NCI-H187 treated with DMSO at 0.1 percent for 48 hours (cell line): ENCODE measurements at places on chromosomes 4 and X.

- DNase-seq = no peak
These were observed 8.0 kb upstream of the MSL3 start for GRCh38 chrX:11750046-11750445.

GRCh38 chr4:1670279-1670678 is 13.8 kb downstream of the FAM53A start:
- DNase-seq = no peak

- no peak for DNase-seq
These were observed 58.2 kb downstream of the WDR17 start for GRCh38 chr4:176123710-176124407.

DNA sequence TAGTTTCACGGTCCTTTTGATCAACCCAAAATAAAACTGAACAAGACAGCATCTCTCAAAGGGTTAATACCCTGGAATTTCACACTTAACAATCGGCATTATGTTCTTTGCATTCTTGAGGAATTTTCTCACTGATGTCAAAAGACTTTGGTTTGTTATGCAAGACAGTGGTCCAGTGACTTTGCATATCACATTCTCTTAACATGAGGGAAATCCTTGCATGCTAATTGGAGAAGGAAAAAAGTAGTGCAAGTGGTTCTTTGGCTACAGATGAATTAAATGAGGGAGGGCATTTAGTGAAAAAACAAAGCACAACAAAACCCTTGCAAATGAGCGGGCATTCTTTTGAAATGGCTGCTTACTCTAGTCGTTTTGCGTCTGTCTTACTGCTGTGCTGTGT is 105.1 kb upstream of the LIMCH1 start:
- no peak for DNase-seq

DNA sequence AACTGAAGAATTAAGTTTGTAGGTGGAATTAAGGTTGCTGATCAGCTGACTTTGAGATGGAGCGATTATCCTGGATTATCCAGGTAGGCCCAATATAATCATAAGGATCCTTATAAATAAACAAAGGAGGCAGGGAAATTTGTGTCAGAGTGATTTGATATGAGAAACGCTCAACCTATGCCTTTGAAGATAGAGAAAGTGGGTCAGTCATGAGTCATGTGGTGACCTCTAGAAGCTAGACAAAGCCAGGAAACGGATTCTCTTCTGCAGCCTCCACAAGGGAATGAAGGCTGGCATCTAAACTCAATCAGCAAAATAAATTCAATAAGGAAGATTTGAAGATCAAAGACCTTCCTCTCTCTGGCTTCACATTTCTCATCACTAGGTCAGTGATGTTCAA is 41.5 kb upstream of the SMIM10 start:
- DNase-seq = no peak

DNA sequence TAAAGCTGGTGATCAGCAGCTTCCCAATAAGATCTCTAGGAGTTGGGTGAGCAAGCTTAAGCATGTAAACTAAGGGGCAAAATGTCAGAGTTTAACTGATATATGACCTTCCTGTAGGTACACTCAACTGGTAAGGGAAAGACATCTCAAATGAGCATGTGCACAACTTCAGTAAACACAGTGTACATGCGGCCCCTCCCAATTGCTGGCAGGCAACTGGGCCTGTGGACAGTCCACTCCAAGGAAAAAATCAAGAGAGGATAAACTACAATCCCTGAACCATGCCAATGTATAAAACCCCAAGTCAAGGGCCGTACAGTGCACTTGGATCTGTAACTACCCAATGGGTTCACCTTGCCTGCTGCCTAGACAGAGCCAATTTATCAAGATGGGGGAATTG is 4.9 kb upstream of the NAA11 start:
- DNase-seq = no peak

DNA sequence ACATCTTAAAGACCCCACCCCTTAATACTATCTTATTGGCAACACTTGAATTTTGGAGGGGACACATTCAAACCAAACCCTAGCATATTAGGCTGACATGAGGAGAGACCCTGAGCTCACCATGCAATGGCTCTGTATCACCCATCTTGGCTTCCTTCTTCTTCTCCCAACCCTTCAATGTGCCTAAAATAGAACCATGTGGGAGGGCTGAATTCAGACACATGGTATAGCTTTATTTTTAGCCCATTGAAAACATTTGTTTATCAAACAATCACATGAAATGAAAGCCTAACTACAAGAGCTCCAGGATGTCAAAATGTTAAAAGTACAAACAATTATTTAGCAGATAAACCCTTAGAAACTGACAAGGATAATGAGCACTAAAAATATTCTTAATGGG is 81.6 kb downstream of the RASL11B start:
- no peak for DNase-seq

GRCh38 chrX:36898301-36898700 is 109.9 kb upstream of the FAM47C start:
- DNase-seq = no peak

DNA sequence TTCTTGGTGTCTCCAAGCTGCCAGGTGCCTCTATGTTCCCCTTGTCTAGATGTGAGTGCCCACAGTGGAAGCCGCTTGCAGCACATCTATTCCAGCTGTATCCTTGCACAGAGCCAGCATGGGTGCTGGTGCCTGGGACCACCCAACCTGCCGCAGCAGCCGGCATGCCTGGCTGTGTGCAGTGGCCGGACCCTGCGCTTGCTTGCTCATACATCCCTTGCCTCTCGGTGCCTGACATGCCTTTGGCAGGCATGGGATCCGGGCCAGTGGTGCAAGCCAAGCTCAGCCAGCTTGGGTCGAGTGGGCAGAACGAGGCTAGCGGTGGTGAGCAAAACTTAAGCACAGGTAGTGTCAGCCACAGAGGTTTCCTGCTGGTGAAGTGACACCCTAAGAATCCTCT is 355.1 kb downstream of the TLL1 start:
- DNase-seq = no peak

DNA sequence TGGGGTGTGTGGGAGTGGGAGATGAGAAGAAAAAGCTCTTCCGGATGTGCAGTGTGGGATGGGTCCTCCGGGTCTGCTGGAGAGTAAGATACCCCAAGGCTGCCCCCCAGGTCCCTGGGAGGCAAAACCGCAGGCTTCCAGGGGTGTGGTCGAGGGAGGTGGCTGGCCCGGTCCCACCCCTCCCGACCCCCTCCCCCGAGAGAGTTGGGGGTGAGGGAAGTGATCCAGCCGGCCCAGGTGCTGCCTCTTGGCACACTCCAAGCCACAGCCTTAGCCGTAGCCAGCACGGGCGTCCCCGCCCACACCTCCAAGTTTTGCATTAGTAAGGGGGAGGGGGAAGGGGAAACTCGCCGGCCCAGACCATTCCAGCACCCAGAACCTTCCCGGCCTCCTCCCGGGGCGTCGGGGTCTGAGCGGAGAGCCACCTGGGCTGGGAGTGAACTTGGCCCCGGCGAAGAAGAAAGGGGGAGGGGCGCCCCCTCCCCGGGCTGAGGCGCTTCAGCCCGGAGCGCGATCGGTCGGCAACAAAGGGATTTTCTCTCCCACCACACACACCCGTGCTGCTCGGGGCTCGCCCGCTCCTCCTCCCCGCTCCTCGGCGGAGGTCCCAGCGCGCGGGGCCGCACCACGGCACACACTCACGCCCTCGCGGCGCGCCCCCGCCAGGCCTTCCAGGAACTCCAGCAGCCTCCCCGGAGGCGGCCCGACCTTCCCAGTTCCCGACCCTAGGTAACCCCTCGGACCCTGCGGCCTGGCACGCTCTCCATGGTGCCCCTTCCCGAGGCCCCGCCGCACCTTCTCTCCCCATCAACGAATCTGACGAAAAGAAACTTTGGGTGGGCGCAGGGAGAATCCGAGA is 14.4 kb downstream of the BCOR start:
- no peak for DNase-seq

GRCh38 chr4:8904041-8904501 is 32.4 kb upstream of the HMX1 start:
- no peak for DNase-seq

DNA sequence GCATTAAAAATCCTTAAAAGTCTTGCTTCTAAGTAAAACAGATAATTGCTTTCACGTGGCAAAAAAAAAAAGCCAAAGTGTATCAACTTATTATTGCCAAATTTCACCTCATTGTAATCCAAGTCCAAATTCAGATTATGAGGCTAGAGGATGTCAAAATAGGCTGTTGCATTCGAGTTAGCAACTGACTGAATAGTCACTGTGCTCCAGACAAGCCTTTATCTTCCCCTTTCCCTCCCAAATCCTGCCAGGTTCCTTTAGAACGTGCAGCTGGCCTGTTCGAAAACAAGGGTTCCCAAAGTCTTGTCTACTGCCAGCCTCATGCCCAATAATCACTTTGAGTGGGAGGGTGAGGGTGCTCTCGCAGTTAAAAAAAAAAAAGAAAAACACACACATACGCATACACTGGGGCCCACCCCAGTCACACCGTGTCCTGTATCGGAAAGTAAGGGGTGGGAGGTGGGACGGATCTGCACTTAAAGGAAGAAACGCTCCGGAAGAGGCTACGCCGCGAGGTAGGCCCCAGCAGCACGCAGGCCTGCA is 603 bp downstream of the MAD2L1 start:
- DNase-seq = no peak

DNA sequence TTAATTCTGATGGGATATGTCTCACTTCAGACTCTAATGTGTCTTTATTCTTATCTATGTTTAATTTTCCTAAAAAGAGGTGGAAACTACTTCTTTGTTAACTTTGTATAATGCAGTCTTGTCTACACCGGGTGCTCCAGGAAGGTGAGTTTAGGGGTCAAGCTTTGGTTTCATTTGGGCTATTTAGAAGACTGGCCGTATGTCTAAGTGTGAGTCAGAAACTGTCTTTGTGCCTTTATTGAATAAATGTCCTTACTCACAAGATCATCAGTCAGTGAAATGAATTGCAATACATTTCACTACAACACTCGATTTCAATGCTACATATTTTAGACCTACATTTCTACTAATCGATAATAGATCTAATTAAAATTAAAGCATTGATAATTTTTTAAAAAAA is 56.2 kb downstream of the PROM1 start:
- DNase-seq = no peak

GRCh38 chr4:116561768-116562167 is 523.6 kb downstream of the TRAM1L1 start:
- DNase-seq = peak; percentile 36

- no peak for DNase-seq
These were observed 39.1 kb downstream of the ZNF674 start for GRCh38 chrX:46506076-46506475.

DNA sequence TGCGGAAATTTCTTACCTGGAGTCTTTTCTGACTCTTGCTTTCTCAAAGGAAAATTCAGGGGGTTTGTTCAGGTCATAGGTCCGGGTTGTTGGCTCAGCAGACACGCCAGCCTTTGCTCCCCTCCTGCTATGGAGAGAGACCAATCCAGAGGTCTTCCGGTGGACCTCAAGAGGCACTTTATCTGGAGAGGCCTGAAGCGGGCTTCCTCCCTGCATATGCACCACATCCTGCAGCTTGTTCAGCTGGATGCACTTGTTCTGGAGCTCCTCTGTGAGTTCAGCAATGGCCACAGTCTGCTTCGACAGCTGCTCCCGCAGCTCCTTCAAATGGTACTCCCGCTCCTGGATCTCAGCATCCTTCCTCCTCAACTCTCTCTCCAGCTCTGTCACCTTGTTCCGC is 10.5 kb downstream of the PRKG2 start:
- DNase-seq = no peak

GRCh38 chrX:13599491-13599890 is 30.1 kb downstream of the EGFL6 start:
- DNase-seq = no peak

DNA sequence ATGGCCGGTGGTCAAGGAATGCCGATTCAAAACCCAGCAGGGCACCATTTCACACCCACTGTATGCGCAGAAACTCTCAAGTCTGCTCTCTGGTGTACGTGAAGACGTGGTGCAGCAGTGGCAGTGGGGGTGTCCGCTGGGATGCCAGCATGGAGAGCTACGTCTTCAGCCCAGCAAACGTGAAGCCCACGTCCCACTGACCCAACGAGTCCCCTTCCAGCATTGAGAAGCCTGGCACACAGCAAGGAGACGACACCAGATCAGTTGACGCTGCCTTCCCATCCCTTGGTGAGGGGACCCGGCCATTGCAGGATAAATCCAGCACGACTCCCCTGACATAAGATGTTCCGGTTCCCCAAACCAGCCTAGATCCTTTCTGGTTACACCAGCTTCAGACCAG is 2.2 kb upstream of the PLXNB3 start:
- no peak for DNase-seq
